Ascending aorta (tissue), 2 donors: ENCODE measurements at places on chromosomes 3 and 15.

DNA sequence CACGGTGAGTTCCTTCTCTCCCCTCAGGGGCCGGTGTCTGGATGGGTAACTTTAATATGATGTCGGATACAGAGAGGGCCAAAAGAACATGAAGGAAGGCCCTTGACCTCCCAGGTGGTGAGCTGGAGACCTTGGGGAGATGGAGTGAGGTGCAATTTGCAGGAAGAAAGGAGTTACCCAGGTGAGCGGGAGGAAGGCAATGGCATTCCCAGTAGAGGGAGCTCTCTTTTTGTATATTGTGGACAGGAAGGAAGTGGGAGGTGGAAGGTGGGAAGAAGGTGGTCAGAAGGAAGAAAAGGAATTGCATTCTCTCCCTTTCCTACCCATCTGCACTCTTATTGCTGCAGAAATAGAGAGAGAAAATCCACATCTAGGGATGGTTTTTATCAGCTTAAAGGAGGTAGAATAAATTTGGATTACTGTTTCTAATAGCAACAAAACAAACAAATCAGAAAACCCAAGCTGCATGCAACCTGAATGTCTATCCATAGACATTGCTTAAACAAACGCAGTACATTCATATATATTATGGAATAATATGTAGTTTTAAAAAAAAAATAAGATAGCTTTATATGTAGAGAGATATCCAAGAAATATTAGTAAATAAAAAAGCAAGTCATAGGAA is 169.0 kb upstream of the TSC22D2 start:
- no peaks in the 10 kb centered on the region for H3K27me3 ChIP-seq
- DNase-seq = no peak
- H3K4me3 ChIP-seq = no peak overlapping the region
- H3K4me1 ChIP-seq = peaks cover 2% of the 10 kb centered on the region
- no peaks in the 10 kb centered on the region for H3K36me3 ChIP-seq

DNA sequence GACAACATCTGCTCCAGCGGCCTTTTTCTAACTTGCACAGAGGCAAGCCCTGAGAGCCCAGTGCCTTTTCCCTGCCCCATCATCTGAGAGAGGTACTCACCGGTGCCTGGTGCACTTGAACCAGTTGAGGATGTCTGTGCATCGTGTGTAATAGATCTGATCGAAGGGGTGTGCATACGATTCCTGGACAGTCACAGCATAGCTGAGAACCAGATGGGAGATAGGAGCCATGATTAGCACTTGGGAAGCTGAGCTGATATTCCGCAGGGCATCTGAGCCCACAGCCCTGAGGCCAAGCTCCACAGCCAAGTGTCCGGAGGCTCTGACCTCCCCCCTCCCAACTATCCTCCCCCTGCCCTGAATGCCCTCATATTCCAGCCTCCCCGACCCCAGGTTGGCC is 129.8 kb downstream of the MEGF11 start:
- no peak overlapping the region for H3K4me3 ChIP-seq
- H3K27me3 ChIP-seq = no peaks in the 10 kb centered on the region
- H3K36me3 ChIP-seq = no peaks in the 10 kb centered on the region
- H3K4me1 ChIP-seq = no peaks in the 10 kb centered on the region

DNA sequence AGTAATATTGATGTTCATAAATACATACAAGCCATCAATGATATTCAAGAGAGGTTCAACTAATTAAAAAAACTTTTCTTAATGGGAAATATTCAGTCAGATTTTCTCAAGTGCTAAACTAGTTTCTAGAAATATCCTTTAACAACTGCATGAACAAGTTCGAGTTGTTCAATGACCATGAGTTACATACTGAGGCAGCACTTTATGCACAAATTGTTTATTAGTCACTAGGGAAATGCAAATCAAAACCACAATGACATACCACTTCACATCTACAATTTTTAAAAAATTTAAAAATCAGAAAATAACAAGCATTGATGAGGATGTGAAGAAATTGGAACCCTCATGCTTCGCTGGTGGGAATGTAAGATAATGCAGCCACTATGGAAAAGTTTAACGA is 62.4 kb downstream of the RAD18 start:
- no peak overlapping the region for H3K4me3 ChIP-seq
- no peaks in the 10 kb centered on the region for H3K36me3 ChIP-seq
- no peak overlapping the region for H3K27ac ChIP-seq
- peaks cover 2% of the 10 kb centered on the region for H3K4me1 ChIP-seq
- H3K27me3 ChIP-seq = no peaks in the 10 kb centered on the region

DNA sequence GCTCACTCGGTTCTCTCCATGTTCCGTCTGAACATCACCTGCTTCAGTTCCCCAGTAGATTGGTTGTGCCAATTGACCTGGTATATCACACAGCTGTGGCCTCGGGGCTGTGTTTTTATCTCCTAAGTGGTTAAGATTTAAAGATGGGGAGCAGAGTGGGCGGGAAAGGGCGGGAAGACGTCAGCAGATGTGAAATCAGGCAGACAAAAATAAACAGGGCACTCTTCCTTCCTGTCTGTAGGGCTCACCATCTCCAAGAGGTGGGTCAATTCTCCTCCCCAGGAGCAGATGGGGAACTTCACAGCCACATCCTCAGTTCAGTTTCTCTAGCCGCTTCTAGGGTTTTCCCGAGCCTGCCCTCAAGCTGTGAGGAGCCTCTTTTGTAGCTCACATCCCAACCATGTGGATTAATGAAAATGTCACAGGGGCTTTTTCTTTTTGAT is 26.8 kb upstream of the LIMD1 start:
- no peak for DNase-seq
- no peaks in the 10 kb centered on the region for H3K36me3 ChIP-seq
- H3K4me3 ChIP-seq = no peak overlapping the region
- no peaks in the 10 kb centered on the region for H3K4me1 ChIP-seq
- no peaks in the 10 kb centered on the region for H3K27me3 ChIP-seq
- no peak overlapping the region for H3K27ac ChIP-seq

DNA sequence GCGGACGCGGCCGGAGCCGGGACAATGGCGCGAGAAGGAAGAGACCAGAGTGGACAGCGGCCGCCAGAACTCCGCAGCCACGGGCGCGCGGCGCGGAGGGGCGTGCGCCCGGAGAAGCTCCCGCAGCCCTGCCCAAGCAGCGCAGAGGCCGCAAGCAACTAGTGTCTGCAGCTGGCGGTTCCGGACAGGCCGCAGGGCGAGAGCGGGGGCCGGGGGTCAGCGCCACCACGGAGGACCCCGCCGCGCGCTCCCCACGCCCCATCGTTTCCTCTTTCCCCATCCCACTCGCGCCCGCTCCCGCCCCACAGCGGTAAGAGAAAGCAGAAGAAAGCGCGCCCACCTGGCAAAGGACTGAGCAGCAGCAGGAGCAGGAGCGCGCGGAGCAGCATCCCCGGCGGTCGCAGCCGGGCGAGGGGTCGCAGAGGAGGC is 440 bp downstream of the PRTG start:
- no peak for DNase-seq
- H3K4me3 ChIP-seq = peak overlapping the region; percentile 100
